ENCODE measurements at places on chromosomes 16 and 17. TPM values are rescaled to one million over a fixed set of nuclear protein-coding genes. Genes with fewer than 3 reads are reported as not detected.

The COX6A2 gene
- 1,027 TPM for total RNA-seq

- H3K36me3 ChIP-seq: no peaks in the 10 kb centered on the region
- DNase-seq: no peak
- no peaks in the 10 kb centered on the region for H3K27me3 ChIP-seq
- H3K27ac ChIP-seq: peak overlapping the region; percentile 70
- H3K4me3 ChIP-seq: no peak overlapping the region
Observed at GRCh38 chr16:85158743-85159178, 46.5 kb upstream of the CIBAR2 start.

DNA sequence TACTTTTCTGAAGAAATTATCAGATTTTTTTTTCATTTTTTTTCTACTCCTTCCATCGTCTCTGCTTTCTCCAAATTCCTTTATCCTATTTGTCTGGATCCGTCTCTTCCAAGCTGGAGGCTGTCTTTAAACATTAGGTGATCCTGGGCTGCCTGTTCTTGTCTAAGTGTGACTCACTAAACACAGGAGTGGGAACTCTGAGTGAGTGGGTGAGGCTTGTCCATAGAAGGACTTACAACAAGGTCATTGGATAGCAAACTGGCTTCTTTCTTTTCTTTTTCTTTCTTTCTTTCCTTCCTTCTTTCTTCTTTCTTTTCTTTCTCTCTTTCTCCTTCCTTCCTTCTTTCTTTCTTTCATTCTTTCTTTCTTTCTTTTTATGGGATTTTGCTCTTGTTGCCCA is 18.2 kb downstream of the ALOX15 start:
- peaks cover 17% of the 10 kb centered on the region for H3K4me1 ChIP-seq
- no peak for DNase-seq
- H3K27ac ChIP-seq: peak overlapping the region; percentile 82
- H3K36me3 ChIP-seq: no peaks in the 10 kb centered on the region

- no peak overlapping the region for H3K27ac ChIP-seq
- no peak overlapping the region for H3K4me3 ChIP-seq
- DNase-seq: no peak
- H3K27me3 ChIP-seq: peaks cover 11% of the 10 kb centered on the region
Observed at GRCh38 chr17:77723909-77724875, 234.3 kb upstream of the TNRC6C start.

The APOH gene
- 1.3 TPM for total RNA-seq
